ENCODE measurements at places on chromosomes 2 and 18.

DNA sequence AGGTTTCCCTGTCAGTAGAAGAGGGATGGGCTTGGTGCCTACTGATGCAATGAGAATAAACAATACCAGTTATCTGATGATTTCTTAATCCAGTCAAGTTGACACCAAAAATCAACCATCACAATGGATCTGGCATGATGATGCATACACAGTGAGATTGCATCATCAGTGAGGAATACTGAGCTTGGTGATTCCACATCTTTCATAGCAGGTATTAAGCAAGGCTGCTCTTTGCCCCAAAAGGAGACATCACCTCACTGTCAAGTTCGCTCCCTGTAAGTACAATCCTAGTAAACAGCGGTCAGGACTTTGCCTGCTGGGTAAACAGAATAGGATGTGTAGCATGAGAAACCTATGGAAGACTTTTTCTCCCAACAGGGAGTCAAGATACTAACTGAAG lies 282.7 kb upstream of the CDH2 start:
- DNase-seq = no peak

DNA sequence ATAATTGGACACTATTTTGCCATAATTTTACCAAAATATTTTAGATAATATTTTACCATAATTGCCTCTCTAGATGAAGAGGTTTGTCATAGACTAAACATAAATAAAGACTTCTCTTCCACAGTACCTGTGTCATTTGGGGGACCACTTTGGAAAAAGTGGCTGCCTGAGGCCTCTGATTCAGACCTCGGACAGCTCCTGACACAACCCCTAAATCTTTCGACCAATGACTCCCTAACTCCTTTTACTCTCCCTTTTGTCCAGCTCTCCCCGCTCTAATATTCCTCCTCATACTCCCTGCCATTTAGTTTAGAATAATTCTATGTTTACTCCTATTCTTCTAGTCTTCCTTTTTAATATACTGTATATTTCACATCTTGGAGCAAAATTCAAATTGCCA lies 36.0 kb upstream of the UBE2E3 start:
- DNase-seq = no peak

DNA sequence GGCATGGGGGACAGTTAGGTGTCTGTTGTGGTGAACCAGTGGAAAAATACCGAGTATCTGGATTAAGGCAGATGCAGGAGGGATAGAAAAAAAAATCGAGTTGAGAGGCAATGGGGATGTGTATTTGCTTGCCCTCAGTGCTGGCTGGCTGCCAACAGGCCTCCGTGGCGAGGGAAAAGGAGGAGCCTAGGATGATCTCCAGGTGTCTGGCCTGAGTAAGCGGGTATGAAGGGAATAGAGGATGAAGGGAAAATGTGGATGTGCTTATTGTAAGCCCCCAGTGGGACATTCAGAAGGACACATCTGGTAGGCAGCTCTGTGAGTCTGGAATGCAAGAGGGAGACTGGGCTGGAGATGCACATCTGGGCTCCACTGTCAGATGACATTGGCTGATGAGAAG lies 22.8 kb downstream of the KCNS3 start:
- DNase-seq = no peak

DNA sequence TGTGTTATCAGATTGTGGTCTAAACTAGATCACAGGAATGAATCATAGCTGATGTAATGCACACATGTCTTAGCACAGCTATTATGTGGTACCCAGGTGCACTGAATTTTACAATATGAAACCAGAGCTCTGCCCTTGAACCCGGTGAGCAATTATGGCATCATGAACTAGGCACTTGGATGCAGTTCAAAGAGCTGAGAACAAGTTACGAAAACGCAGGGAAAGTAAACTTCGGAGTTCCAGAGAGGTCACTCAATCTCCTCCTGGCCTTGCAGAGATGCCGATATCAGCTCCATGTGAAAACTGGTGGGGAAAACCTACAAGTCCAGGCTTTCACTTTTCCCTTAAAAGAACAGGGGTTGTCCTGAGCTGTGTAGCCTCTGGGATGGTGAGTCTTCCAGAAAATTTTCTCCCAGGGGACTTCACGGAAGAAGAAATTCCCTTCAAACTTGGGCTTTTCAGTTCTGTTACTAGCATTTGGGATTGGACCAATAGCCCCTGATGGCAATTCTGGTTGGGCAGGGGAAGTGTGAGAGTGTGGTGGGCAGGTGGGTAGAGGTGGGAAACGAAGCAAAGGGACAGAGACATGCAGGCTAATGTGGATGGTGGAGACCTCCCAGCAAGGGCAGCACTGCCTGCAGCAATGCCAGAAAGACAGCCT lies 71.1 kb upstream of the SH3BP4 start:
- no peak for DNase-seq

GRCh38 chr2:226862623-226863022 lies 26.8 kb downstream of the RHBDD1 start:
- DNase-seq = no peak

DNA sequence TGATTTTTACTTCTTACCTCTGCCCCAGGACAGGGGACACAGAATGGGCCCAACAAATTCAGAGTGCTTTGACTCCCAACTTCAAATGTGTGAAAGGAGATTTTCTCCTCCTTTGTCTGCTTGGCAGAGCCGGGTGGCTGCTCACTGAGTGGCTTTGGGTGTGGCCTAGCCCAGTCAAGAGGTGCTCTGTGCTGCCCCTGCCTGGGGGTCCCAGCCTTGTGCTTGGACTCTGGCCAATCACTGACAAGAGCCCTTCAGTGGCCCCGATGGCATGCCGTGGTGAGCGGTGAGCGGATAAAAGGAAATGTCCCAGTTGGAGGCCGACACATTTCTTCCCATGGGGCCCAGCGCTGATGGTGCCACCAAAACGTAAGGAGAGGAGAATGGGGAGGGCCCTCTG lies 259.2 kb downstream of the CELF4 start:
- DNase-seq = no peak

DNA sequence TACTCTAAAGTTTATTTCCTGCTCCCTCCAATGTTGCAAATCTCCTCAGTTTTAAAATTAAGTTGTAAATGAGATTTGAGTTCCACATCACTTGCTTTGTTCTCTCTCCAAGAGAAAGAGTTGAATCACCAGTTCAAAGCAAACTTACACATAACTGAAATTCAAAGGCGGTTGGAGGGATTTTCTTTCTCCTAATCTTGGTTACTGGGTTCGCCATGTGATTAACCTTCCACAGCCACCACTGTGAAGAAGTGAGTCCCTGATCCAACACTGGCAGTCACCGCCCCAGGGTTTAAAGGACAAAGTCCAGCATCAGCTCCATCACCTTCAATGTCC lies 247.1 kb downstream of the MYCN start:
- no peak for DNase-seq

GRCh38 chr2:43185146-43185545 lies 41.3 kb downstream of the ZFP36L2 start:
- DNase-seq = no peak

DNA sequence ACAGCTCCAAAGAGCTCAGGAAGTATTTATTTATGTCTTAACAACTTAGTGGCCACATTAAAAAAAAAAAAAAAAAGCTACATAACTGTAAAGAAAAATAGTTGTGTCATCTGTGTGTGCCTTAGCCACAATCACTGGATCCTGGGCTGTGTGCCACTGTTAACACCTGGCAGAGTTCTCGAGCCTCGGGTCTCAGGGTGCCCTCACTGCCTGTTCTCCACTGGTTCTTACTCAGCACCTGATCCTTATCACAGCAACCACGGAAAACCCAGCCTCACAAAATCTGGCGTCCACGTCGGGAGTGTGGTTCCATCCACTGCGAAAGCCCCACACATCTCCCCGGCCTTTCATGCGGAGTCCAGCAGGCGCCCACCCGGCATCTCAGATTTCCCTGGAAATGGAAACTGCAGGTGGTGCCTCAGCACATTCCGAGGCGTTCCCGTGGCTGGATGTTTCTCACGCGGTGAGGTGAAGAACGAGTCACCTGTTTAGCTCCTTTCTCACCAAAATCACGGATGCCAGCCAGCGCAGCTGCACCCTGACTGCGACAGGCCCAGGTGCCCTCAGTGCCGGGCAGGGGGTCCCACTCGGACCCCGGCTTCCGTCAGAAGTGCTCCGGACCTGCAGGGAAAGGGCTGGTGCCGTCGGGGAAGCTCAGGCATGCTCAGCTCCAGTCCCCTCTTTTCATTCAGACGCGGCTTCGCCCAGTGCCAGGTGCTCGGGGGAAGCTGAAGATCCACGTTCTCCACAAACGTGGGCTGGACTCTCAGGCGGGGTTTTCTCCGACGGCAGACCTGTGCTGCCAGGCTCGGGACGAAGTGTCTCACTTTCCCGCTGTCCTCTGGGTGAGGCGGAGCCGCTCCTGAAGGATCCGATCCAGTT lies 198.7 kb upstream of the SALL3 start:
- DNase-seq = no peak

- no peak for DNase-seq
These were observed 331.6 kb upstream of the FANCL start for GRCh38 chr2:58572731-58573130.

DNA sequence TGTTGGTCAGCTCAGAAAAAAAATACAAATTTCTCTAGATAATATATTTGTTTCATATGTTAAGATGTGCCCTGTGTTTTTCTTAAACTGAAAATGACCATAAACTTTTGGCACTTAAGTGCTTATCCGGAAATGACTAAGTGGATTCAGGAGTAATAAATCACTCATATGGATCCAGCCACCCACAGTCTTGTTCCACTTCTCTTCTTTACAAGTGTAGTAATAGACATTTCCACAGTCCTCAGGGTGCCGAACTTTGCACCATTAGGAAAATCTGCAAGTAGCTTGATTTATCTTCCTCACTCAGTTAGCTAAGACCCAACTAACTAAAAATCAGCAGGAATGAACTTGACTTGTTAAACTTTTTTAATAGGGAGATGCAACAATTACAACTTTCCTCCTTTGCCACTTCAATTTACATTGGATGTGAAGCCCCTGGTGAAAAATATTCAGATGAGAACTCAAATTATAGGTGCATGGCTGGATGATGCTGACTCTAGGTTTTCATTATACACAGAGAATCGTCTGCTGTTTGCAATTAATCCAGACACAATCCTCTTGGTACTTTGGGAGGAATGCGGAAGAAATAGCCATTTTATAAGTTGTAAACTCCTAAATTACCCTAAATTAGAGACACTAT lies 322.5 kb downstream of the ARHGAP15 start:
- no peak for DNase-seq

- no peak for DNase-seq
These were observed 271 bp upstream of the RBM43 start for GRCh38 chr2:151261977-151262291.

DNA sequence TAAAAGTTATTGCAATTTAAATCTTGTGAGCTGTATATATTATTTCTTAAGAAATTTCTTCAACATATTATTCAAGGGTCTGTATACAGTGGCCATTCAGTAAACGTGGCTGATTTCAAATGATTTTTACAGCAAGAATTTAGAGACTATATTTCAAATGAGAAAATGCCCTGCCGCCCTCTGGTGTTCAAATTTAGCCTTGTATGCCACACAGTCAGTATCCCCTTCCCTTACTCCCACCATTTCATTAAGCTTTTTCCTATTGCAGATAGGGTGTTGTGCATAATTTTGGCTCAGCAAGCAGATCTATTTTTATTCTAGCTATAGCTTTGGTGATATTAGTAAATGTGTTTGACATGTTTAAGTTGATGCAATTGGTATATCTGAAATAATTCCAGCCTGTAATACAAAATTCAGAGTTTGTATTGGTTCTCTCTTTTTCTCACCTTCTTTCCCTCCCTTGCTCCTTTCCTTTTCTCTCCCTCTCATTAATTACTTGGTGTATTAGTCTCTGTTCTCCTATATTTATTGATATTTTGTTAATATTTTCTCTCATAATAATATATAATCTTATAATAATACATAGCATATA lies 22.8 kb upstream of the SCN7A start:
- peak; percentile 46 for DNase-seq

DNA sequence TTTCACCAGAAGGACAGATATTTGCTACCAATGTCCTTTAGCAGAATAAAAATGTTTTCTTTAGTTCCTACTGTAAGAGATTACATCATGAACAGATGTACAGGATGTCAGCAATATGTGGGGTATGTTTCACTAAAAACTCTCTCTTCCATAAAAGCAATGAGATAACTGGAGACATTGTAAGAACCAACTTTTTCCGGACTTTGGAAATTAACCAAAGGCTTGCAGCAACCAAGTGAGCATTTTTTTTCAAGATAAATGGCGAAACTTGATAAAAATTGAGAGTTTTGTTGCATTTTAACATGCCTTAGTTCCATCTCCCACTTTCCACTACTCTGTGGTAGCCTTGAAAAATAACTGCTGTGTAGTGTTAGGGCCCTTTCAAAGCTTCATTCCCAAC lies 429.8 kb upstream of the CDH2 start:
- no peak for DNase-seq

DNA sequence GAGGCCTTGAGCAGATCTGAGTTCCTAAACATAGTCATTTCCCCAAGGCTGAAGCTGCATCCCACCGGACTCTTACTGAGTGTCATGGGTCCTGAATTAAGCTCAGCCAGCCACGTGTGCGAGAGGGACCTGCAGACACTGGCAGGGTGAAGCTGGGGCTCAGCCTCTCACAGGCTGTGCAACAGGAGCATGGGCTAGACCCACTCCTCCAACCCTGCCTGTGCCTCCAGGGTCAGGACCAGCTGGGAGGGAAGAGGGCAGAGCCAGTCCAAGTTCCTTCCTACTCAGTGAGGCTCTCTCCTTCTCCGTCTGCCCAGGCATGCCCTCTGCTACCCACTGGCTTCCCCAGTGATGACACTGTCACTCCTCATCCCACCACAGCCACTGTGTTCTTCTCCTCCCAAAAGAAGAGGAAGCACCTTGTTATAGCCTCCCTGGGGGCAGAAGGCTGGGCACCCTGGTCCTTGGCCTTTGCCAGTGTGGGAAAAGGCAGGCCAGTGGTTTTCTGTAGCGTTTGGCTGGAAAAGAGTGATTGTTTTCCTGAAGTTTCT lies 78.9 kb downstream of the KCNF1 start:
- DNase-seq = no peak

DNA sequence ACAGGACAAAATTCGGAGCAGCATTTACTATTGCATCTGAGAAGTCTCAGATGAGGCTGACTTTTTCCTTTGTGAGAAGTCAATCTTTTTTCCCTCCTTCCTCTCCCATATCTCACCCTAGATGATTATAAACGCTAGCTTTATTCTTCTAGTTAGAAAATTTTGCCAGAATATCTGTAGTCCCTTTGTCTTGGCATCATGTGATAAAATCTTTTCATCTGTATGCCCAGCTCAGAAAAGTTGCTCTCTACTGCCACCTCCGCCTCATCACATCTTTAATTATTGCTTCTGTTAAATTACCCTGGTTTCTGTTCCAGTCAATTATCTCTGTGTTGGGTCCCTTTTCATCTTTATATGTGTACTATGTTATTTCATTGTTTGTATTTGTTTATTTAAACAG lies 210.8 kb upstream of the SLC35G4 start:
- DNase-seq = no peak

Measured in head of caudate nucleus (tissue), 42 donors.